ENCODE measurements at places on chromosomes 7 and 10.

DNA sequence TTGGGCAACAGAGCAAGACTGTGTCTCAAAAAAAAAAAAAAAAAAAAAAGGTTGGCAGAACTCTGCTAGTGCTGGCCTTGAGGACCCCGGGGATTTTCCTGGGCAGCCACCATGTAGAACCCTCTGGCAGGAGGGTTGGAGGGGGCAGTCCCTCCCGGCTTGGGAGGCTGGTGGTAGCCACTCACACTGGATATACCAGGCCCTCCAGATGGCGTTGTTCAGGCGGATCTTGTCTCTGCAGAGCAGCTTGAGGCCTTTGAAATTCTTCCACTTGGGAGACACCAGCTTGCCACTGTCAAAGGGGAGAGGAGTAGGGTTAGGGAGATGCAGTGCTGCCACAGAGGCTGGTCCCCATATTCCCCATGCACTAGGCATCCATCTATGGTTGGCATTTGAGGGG is 8.4 kb downstream of the MLXIPL start:
- no peak overlapping the region for H3K4me3 ChIP-seq
- no peak for DNase-seq
- H3K27me3 ChIP-seq: no peaks in the 10 kb centered on the region
- no peaks in the 10 kb centered on the region for H3K4me1 ChIP-seq
- H3K27ac ChIP-seq: no peak overlapping the region

GRCh38 chr7:964401-965231 is 10.1 kb upstream of the ADAP1 start:
- H3K36me3 ChIP-seq: peaks cover 27% of the 10 kb centered on the region
- no peaks in the 10 kb centered on the region for H3K27me3 ChIP-seq
- H3K4me1 ChIP-seq: peaks cover 12% of the 10 kb centered on the region

DNA sequence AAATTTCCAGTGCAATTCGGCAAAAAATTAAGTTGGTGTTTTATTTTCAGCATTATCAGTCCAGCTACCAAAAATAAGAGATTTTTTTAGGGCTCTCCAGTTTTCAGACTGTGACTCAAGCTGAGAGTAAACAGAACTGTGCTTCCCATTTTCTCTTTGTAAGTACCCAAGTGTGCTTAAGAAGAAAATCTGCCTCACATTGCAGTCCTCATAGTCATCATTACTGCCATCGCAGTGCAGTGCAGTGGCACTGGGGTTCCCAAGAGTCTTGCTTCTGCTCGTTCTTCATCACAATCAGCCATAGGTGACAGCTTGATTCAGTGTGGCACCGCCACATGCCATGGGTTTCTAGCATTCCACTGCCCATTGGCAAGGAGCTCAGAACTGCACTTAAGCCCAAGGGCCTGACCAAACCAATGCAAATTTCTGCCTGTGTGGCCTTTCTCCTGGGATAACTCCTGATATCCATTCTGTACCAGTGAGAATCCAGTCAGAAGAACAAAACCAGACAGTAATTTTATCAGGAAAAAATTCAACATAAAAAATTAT is 25.6 kb upstream of the ERCC6 start:
- peaks cover 5% of the 10 kb centered on the region for H3K27me3 ChIP-seq
- no peak overlapping the region for H3K27ac ChIP-seq
- H3K4me3 ChIP-seq: no peak overlapping the region
- no peak for DNase-seq
- H3K4me1 ChIP-seq: no peaks in the 10 kb centered on the region
- no peaks in the 10 kb centered on the region for H3K36me3 ChIP-seq

DNA sequence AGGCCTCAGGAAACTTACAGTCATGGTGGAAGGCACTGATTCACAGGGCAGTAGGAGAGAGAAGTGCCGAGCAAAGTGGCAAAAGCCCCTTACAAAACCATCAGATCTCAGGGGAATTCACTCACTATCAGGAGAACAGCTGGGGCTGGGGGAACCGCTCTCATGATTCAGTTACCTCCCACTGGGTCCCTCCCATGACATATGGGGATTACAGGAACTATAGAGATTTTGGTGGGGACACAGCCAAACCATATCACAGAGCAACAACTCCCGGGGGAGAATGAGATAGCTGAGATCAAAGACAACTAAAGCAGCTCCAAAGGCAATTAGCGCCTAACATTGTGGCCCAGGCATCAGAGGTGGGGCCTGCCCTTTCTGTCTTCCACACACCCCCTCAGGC is 85.4 kb upstream of the VOPP1 start:
- H3K4me1 ChIP-seq: no peaks in the 10 kb centered on the region
- no peaks in the 10 kb centered on the region for H3K36me3 ChIP-seq
- H3K27me3 ChIP-seq: no peaks in the 10 kb centered on the region
- H3K27ac ChIP-seq: no peak overlapping the region

DNA sequence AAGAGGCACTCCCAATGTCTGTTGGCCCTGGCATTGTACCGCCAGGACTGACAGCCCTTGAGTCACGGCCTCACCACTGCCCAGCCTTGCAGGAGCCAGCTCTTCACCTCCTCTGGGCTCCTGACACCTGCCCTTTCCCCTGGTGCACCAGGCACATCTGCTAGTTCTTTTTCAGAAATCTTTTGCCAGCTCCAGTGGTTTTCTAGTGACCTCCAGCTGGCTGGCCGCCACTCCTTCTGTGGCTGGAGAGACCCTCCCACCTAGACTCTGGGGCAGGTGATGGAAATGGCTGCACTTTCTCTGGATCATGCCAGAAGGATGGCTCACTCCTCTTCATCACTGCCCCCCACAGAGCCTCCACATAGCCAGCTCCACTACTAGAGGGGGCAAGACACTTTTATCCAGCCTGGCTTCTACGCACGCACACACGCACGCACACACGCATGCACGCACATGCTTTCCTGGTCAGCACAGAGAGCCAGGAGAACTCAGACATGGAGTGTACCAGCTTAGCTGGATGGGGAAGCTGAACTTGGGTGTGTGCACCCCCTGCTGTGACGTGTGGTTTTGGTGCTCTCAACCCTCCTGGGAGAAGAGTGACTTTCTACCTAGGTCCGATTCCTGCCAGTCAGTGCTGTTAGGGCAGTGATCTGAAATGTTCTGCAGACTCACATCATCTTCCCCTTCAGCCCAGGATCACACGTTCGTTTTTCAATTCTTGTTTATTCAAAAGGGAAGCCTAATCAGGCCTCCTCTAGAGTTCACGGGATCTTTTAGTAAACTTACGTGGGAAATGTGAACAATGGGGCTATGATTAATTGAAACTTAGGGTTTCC is 222.0 kb downstream of the PRPF18 start:
- H3K36me3 ChIP-seq: no peaks in the 10 kb centered on the region
- no peaks in the 10 kb centered on the region for H3K4me1 ChIP-seq
- H3K27ac ChIP-seq: no peak overlapping the region
- DNase-seq: no peak

- H3K27ac ChIP-seq: no peak overlapping the region
- H3K4me1 ChIP-seq: peaks cover 16% of the 10 kb centered on the region
- no peak for DNase-seq
- H3K4me3 ChIP-seq: peak overlapping the region; percentile 32
Observed at GRCh38 chr7:1247527-1248041, 14.9 kb downstream of the UNCX start.

DNA sequence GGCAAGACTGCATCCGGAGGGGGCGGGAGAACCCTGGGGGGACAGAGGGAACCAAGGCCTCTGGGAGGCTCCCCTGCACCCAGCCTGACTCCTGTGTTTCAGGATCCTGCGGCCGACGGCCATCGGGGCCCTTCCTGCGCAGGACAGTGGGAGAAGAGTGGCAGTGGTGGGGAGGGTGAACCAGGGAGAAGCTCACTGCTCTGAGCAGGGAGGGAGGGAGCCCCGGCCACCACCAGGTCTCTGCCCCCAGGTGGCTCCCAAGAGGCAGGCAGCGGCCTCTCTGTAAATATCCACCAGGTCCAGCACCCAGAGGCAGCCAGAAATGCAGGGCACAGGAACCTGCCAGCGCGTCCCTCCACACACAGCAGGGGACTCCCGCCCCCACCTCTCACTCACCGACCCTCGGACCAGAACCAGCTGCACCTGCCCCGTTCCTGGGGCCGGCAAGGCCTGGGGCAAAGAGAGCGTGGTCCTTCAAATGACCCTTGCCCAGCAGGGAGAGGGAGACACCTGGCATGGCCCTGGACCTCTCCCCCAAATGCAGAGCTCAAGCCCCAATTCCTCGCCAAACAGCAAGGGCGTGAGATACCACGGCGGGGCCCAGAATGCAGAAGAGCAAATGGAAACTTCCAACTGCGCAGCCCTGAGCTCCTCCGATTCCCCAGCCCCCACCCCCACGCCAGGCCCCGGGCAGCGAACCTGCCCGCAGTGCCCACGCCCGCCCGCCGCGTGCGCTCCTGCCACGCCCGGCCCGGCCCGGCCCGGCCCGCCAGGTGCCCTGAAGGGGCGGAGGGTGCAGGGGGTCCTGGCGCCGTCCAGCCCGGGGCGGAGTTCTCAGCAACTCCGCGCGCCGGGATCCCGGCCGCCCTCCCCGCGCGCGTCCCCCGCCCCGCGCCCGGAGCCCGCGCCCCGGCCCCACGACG is 805 bp downstream of the RASGEF1A start:
- peak overlapping the region; percentile 57 for H3K4me3 ChIP-seq
- peak; percentile 37 for DNase-seq

- H3K27me3 ChIP-seq: no peaks in the 10 kb centered on the region
- DNase-seq: no peak
- no peak overlapping the region for H3K4me3 ChIP-seq
- H3K27ac ChIP-seq: no peak overlapping the region
- no peaks in the 10 kb centered on the region for H3K36me3 ChIP-seq
Observed at GRCh38 chr10:85741626-85742300, 624.8 kb downstream of the GRID1 start.

DNA sequence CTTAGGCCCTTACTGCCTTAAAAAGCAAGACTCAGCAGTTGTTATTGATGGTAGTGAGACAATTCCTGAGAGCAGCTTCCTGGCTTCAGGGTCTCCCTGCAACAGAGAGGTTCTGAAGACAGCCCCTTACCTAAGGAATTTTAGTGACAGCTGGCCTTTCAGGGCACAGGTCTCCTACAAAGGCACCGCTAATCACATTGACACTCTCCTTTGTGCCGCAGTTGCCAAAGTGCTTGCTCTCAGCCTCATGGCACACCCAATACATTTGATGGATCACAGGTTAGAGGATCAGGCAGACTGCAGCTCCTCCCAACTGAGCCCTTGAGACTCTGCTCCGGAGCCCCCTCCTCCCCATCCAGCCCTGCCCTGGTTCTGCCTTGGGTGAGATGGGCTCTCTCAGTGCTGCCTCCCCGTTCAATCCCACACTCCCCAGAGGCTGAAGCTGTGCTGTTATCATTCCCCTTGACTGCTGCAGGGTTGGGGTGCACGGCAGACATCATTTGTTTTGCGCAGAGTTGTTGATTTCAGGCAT is 198.2 kb downstream of the EMX2 start:
- H3K4me1 ChIP-seq: no peaks in the 10 kb centered on the region
- H3K36me3 ChIP-seq: no peaks in the 10 kb centered on the region
- H3K27ac ChIP-seq: no peak overlapping the region

DNA sequence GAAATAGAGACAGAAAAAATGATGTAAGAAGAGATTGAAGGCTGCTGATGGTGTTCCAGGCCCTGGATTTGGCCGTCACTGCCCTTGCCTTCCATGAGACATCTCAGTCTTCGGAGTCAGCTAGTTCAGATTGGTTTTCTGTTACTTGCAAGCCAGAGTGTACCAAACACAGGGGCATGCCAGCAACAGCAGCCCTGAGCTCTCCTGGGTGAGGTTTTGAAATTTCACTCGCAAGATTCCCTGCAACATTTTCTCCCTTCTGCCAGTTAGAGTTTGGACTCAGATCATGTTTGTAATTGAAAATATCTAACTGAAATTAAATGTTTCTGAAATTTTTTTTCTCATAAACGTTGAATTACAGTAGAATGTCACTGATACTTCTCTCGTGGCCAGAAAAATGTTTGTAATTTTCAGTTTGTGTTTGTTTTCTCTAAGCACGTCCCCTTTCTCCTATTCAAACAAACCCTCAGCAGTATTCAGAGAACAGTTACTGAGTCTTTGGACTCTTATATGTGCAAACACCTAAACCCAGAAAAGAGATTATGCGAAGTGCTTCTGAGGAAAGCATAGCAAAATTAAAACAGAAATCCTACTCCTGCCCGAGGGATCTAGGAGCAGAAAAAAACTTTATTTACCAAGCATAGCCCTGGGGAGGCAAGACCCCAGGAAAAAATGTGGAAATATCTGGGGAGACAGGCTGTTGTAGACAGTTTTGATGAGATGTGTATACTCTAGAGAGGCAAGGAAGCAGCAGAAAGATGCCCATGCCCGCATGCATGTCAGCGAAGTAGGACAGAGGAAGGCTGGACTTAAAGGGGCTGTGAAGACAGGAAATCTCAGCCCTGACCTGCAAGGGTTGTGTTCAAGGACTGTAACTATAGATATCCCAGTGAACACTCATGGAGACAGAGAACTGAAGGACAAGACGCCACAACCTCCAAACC is 43.0 kb upstream of the NAMPT start:
- H3K4me1 ChIP-seq: no peaks in the 10 kb centered on the region
- H3K4me3 ChIP-seq: no peak overlapping the region
- no peak for DNase-seq
- H3K27ac ChIP-seq: no peak overlapping the region

GRCh38 chr10:122157451-122157850 is 113.6 kb upstream of the BTBD16 start:
- peaks cover under 1% of the 10 kb centered on the region for H3K27me3 ChIP-seq
- H3K4me3 ChIP-seq: no peak overlapping the region
- no peaks in the 10 kb centered on the region for H3K4me1 ChIP-seq
- DNase-seq: no peak
- no peaks in the 10 kb centered on the region for H3K36me3 ChIP-seq
- H3K27ac ChIP-seq: no peak overlapping the region

GRCh38 chr10:34835908-34836508 is 20.9 kb upstream of the PARD3 start:
- no peaks in the 10 kb centered on the region for H3K27me3 ChIP-seq
- no peaks in the 10 kb centered on the region for H3K36me3 ChIP-seq
- no peak for DNase-seq
- no peaks in the 10 kb centered on the region for H3K4me1 ChIP-seq
- H3K4me3 ChIP-seq: no peak overlapping the region

- peak within 1 kb of the TSS; percentile 53 for H3K4me3 ChIP-seq
- H3K27ac ChIP-seq: no peak within 1 kb of the TSS
- H3K27me3 ChIP-seq: peaks cover 51% of the 10 kb centered on the region
- no peak for DNase-seq
Observed at GRCh38 chr7:130733931-130734814, at the start of gene KLF14. TSS of gene KLF14 (minus strand) at chr7:130734207. CDS start at chr7:130734033, 174 bp downstream.

- H3K27me3 ChIP-seq: no peaks in the 10 kb centered on the region
- no peak overlapping the region for H3K4me3 ChIP-seq
- H3K4me1 ChIP-seq: no peaks in the 10 kb centered on the region
- no peak for DNase-seq
- H3K27ac ChIP-seq: no peak overlapping the region
Observed at GRCh38 chr7:70047891-70048448, 449.7 kb downstream of the AUTS2 start.

- H3K4me3 ChIP-seq: no peak overlapping the region
- H3K4me1 ChIP-seq: no peaks in the 10 kb centered on the region
- H3K36me3 ChIP-seq: no peaks in the 10 kb centered on the region
- no peaks in the 10 kb centered on the region for H3K27me3 ChIP-seq
- no peak for DNase-seq
Observed at GRCh38 chr7:71403202-71403946, 271.4 kb downstream of the GALNT17 start.
